ENCODE measurements at places on chromosomes 16 and 17.
A peak's percentile ranks its signal among the peaks of the same experiment; 100 is the strongest.

DNA sequence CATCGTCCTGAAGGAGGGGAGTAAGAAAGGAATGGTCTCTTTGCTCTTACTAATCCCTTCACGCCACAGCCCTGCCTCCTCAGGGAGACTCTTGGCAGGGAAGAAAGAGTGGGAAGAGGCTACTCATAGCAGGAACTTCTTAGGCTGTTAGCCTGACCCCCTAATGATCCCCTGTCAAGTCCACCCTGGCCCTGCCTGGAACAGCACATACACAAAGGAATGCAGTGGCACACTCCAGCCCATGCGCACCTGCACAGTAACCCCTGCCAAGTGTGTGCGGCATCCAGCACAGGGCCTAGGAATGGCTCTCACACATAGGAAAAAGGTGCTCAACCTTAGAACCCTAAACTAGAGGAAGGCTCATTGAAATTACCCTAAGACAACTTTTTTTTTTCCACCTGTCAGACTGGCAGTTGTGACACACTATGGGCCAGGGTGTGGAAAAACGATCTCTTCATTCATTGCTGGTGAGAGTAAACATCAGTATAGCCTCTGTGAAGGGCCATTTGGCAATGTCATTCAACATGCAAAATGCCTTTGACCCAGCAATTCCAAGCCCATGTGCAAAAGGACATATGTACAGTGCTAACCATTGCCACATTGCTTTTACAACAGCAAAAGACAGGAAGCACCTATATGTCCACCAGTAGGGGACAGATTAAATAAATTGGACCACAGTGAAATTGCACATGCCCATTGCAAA lies 50.1 kb downstream of the PIMREG start:
- H3K4me1 ChIP-seq: peaks cover 14% of the 10 kb centered on the region
- DNase-seq: no peak
- no peak overlapping the region for H3K27ac ChIP-seq
- H3K27me3 ChIP-seq: no peaks in the 10 kb centered on the region
- H3K4me3 ChIP-seq: no peak overlapping the region

GRCh38 chr17:74850914-74851313 lies 8.8 kb downstream of the GRIN2C start:
- peaks cover 44% of the 10 kb centered on the region for H3K27me3 ChIP-seq
- no peak for DNase-seq
- H3K27ac ChIP-seq: no peak overlapping the region
- peaks cover 8% of the 10 kb centered on the region for H3K4me1 ChIP-seq

- no peaks in the 10 kb centered on the region for H3K27me3 ChIP-seq
- H3K4me3 ChIP-seq: no peak overlapping the region
- DNase-seq: no peak
Observed at GRCh38 chr16:72291121-72291520, 119.2 kb upstream of the PMFBP1 start.

DNA sequence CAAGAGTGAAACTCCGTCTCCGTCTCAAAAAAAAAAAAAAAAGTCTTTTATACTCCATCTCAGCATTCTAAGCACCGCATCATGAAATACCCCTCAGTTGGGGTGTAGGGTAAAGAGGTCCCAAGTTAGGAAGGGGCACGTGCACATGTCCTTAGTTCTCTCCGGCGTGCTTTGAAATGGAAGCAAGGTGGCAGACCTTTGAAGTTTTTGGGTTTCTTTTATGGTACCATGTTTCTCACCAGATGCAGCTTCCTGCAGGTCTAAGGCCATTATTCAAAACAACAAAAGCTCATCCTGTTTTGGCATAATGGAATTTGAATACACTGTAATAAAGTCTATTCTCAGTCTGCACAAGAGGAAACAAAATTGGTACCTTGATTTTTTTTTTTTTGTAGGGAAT lies 9.6 kb downstream of the EMC8 start:
- H3K4me3 ChIP-seq: no peak overlapping the region
- peaks cover 3% of the 10 kb centered on the region for H3K4me1 ChIP-seq
- no peak for DNase-seq
- H3K27ac ChIP-seq: no peak overlapping the region
- peaks cover 65% of the 10 kb centered on the region for H3K36me3 ChIP-seq

- peaks cover 56% of the 10 kb centered on the region for H3K36me3 ChIP-seq
- no peaks in the 10 kb centered on the region for H3K27me3 ChIP-seq
- DNase-seq: no peak
- no peak overlapping the region for H3K27ac ChIP-seq
Observed at GRCh38 chr17:50364061-50364458, 8.9 kb downstream of the MRPL27 start.

GRCh38 chr17:14747603-14747950 lies 446.7 kb downstream of the HS3ST3B1 start:
- H3K4me3 ChIP-seq: no peak overlapping the region
- H3K4me1 ChIP-seq: no peaks in the 10 kb centered on the region
- no peak overlapping the region for H3K27ac ChIP-seq
- H3K36me3 ChIP-seq: no peaks in the 10 kb centered on the region
- DNase-seq: no peak
- H3K27me3 ChIP-seq: no peaks in the 10 kb centered on the region

DNA sequence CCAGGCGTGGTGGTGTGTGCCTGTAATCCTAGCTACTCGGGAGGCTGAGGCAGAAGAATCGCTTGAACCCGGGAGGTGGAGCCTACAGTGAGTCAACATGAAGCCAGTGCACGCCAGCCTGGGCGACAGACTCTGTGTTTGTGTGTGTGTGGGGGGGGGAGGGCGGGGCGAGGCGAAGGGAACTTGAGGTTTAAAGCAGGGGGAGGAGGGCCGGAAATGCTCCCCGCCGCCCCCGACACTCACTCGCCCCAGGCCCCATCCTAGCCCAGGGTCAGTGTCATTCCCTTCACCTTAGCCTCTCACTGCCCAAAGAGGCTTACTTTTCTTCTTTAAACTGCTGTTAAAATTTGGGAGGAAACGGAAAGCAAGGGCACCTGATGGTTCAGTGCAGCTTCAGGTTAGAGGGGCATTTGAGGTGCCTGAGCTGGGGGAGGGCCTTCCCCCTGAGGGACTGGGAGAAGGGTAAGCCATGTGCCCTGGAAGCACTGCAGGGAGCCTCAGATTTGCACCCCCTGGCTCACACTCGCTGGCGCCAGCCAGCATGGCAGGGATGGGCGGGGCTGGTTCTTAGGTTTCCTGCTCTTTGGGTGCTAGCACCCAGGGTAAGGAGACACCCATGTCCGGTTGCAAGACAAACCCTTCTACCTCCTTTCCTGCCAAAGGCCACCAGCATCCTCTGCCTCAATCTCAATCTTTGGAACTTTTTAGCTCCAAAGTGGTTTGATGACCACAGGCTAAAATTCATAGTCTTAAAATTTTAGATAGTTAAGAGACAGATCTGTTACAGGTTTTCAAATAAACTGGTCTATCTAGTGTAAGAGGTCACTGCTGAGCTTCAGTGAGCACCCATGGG lies 2.2 kb upstream of the LIMD2 start:
- H3K27ac ChIP-seq: peak overlapping the region; percentile 89
- DNase-seq: peak; percentile 78
- peaks cover 32% of the 10 kb centered on the region for H3K36me3 ChIP-seq
- H3K4me1 ChIP-seq: peaks cover 80% of the 10 kb centered on the region
- H3K27me3 ChIP-seq: no peaks in the 10 kb centered on the region

- no peak overlapping the region for H3K4me3 ChIP-seq
- H3K4me1 ChIP-seq: no peaks in the 10 kb centered on the region
- H3K27me3 ChIP-seq: no peaks in the 10 kb centered on the region
- peaks cover 2% of the 10 kb centered on the region for H3K36me3 ChIP-seq
Observed at GRCh38 chr16:77736879-77737278, 14.6 kb downstream of the NUDT7 start.

GRCh38 chr16:56351481-56351880 lies 73.9 kb downstream of the AMFR start:
- H3K36me3 ChIP-seq: no peaks in the 10 kb centered on the region
- peaks cover 6% of the 10 kb centered on the region for H3K4me1 ChIP-seq
- no peak for DNase-seq
- H3K27ac ChIP-seq: no peak overlapping the region

DNA sequence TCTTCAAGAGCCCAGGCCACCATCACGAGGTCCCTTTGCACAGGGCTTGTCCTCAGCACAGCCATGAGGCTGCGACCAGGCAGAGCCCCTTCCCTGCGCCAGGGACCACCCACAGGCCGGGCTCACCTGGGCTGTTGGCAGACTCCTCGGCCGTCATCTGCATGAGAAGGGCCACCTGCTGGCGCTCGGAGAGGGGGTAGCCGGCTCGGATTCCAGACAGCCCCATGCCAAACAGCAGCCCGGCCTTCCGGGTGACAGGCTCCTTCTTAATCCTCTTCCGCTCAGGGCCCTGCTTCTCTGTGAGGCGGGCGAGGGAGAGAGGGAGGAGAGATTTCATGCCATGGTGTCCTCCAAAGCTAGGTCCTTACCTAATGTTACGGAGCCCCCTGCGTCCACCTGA lies 73.4 kb downstream of the ZNF778 start:
- H3K4me3 ChIP-seq: no peak overlapping the region
- no peaks in the 10 kb centered on the region for H3K27me3 ChIP-seq
- peaks cover 58% of the 10 kb centered on the region for H3K36me3 ChIP-seq
- H3K27ac ChIP-seq: no peak overlapping the region
- DNase-seq: no peak
- peaks cover 31% of the 10 kb centered on the region for H3K4me1 ChIP-seq

DNA sequence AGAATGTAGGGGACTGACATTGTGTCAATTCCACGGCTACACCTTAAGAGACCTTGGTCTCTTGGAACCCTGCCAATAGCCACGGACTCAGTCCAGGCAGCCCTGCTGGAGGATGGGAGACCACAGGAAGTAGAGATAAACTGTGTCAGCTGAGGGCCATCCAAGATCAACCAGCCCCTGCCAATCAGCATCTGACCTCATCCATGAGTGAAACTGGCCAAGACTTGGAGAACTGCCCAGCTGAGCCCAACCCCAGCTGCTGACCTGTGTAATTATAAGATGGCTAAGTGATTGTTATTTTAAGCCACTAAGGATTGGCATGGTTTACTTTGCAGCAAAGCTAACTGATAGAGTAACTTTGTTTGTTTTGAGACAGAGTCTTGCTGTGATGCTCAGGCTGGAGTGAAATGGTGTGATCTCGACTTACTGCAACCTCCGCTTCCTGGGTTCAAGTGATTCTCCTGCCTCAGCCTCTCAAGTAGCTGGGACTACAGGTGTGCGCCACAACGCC lies 13.3 kb upstream of the YWHAE start:
- H3K36me3 ChIP-seq: no peaks in the 10 kb centered on the region
- no peak overlapping the region for H3K27ac ChIP-seq
- no peaks in the 10 kb centered on the region for H3K27me3 ChIP-seq
- DNase-seq: no peak
- H3K4me1 ChIP-seq: no peaks in the 10 kb centered on the region

GRCh38 chr16:87556941-87557459 lies 45.3 kb upstream of the JPH3 start:
- H3K36me3 ChIP-seq: no peaks in the 10 kb centered on the region
- H3K4me3 ChIP-seq: no peak overlapping the region
- no peak for DNase-seq
- no peaks in the 10 kb centered on the region for H3K4me1 ChIP-seq
- H3K27me3 ChIP-seq: no peaks in the 10 kb centered on the region
- H3K27ac ChIP-seq: no peak overlapping the region

DNA sequence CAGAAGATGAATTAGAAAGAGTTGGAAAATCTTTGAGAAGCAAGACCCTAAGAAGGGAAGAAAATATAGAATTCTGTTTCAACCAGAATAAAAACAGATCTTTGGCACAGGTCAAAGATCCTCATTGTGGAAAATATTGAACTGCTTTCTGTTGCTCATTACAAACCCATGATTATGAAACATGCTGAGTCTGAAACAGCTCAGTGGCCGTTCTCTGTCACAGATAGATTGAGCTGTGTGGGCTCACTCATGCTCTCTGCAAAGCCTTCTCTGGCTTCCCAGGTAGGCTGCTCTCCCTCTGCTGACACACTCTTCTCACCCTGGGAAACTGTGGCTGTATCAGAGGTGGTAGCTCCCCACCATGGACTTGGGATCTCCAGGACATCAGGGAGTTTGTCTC lies 3.4 kb upstream of the KRT38 start:
- no peaks in the 10 kb centered on the region for H3K36me3 ChIP-seq
- H3K27ac ChIP-seq: no peak overlapping the region
- H3K27me3 ChIP-seq: no peaks in the 10 kb centered on the region
- no peaks in the 10 kb centered on the region for H3K4me1 ChIP-seq

- H3K4me3 ChIP-seq: peak overlapping the region; percentile 84
- no peaks in the 10 kb centered on the region for H3K27me3 ChIP-seq
- peak overlapping the region; percentile 89 for H3K27ac ChIP-seq
Observed at GRCh38 chr16:14629612-14629918, 495 bp downstream of the PARN start.

- peak overlapping the region; percentile 34 for H3K4me3 ChIP-seq
- H3K36me3 ChIP-seq: no peaks in the 10 kb centered on the region
- H3K27ac ChIP-seq: no peak overlapping the region
- peaks cover 54% of the 10 kb centered on the region for H3K4me1 ChIP-seq
Observed at GRCh38 chr17:2050300-2051060, 4.4 kb upstream of the HIC1 start.

DNA sequence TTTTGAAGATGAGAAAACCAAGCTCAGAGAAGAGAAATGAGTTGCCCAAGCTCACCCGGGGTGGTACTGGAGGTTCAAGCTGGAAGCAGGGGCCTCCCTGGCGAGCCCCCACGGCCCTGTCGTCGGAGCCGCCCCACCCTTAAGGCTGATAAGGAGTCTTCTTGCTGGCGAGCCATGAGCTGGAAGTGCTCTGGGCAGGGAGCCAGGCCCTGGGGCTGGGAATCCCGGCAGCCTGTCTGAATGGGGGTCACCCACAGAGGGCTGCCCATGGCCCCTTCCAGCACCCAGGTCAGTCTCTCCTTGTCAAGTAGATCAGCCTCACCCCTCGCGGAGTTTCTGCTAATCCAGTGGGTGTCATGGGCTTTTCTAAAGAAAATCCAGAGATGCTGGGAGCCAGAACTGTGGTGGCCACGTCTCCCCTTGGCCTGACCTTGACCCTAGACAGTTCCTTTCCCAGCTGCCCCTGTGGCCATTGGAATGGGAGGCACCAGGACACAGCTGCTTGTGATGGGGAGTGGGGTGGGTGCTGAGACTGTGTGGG lies 1.2 kb upstream of the P2RX1 start:
- no peaks in the 10 kb centered on the region for H3K27me3 ChIP-seq
- H3K27ac ChIP-seq: no peak overlapping the region
- peaks cover 43% of the 10 kb centered on the region for H3K4me1 ChIP-seq
- H3K4me3 ChIP-seq: no peak overlapping the region

- H3K27me3 ChIP-seq: no peaks in the 10 kb centered on the region
- no peak overlapping the region for H3K4me3 ChIP-seq
- H3K36me3 ChIP-seq: no peaks in the 10 kb centered on the region
- H3K4me1 ChIP-seq: peaks cover 19% of the 10 kb centered on the region
- no peak for DNase-seq
Observed at GRCh38 chr17:77003699-77004098, 135.5 kb downstream of the MGAT5B start.

GRCh38 chr16:67006930-67007658 lies 18.7 kb downstream of the CES4A start:
- no peaks in the 10 kb centered on the region for H3K27me3 ChIP-seq
- H3K36me3 ChIP-seq: peaks cover 9% of the 10 kb centered on the region
- no peak overlapping the region for H3K27ac ChIP-seq
- no peak for DNase-seq

DNA sequence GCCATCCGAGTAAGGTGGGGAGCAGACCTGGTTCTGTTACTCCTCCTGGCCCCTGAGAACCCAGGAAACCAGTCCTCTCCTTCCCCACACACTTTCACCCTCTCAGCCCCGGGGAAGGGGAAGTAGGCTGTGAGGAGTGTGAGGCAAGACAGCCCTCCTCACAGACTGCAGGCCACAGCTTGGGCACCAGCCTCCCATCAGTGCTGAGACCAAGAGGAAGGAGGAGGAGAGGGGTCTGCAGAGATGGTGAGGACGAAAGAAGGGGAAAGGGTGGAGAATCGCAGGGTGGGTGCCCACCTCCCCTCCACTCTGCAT lies 7.0 kb downstream of the G6PC3 start:
- H3K36me3 ChIP-seq: peaks cover 52% of the 10 kb centered on the region
- no peaks in the 10 kb centered on the region for H3K27me3 ChIP-seq
- no peak overlapping the region for H3K4me3 ChIP-seq
- H3K4me1 ChIP-seq: no peaks in the 10 kb centered on the region
- DNase-seq: no peak

All from CD4-positive, alpha-beta T cell (primary cell).